NCI-H82 (cell line): ENCODE measurements at places on chromosomes 16 and 17.

DNA sequence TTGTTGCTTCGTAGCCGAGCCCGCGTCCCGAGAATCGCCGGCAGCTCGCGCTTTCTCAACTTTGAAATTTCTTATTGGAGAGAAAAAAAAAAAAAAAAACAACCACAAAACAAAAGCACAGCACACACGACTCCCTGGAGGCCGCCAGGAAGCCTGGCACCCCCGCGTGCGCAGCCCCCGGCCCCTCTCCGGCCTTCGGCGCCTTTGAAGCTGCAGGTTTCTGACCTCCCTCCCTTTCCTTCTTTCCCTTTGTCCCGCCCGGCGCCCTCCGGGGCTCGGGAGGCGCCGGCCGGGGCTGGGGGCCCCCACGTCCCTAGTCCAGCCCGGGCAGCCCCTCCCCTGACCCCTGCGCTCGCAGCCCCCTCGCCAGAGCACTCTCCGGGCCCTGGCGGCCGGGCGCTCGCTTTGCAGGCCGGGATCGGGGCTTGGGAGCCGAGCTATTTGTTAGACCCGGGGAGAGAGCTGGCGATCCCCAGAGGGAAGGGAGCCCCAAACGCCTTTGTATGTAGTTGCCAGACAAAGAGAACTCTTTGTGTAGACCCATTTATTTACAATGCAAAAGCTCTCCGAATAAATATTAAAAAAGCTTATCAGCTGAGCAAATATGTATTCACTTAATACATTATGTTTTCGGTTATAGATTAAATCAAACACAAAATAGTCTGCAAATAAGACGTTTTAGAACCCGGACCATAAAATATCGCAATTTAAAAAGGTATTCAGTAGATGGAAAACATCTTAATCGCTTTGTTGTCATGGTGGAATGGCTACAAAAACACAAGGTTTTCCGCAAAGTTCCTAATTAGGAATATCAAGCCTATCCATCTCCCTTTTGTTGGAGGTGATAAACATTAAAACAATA is 2.3 kb downstream of the BAHCC1 start:
- DNase-seq: peak; percentile 57

DNA sequence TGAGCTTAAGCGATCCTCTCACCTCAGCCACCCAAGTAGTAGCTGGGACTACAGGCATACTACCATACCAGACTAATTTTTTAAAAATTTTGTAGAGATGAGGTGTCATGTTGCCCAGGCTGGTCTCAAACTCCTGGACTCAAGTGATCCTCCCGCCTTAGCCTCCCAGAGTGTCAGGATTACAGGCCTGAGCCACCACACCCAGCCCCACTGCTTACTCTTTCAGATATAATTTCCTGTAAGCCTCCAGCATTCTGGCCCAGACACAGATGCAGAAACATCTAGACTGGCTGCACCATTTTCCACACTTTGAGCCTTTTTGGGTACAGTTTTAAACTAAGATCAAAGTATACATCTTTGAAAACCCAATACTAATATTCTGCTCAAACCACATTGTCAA is 8.4 kb upstream of the WSB1 start:
- DNase-seq: no peak

DNA sequence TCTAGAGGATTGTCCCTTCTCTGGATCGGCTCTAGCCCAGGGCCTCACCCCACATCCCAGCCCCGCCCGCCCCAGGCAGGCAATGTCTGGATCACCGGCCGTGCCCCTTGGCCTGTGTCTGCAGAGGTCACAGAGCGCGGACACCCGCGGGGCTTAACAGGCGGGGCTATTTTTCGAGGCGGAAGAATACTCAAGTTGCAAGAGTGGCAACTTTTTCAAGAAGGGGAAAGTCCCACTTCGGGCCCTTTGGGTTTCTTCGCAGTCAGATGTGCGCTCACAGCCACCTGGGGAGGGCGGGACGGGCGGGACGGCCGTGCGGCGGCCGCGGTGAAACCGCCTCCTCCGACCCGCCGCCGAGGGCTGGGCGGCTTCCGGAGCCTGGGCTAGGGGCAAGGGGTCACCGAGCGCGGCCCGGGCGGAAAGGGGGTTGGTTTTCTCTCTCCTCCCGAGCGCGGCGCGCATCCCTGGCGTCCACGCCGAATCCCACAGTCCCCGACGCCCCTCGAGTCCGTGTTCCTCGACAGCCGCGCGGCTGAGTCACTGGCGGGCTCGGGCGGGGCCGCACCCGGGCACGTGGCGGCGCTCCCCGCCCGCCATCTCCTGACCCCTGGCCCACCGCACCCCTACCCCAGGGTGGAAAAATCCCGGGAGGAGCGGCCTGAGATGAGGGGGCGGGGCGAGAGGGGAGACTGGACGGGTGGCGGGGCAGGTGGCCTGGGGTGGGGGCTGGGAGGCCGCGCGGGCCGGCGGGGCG is 1.2 kb upstream of the PFN1 start:
- peak; percentile 93 for DNase-seq

DNA sequence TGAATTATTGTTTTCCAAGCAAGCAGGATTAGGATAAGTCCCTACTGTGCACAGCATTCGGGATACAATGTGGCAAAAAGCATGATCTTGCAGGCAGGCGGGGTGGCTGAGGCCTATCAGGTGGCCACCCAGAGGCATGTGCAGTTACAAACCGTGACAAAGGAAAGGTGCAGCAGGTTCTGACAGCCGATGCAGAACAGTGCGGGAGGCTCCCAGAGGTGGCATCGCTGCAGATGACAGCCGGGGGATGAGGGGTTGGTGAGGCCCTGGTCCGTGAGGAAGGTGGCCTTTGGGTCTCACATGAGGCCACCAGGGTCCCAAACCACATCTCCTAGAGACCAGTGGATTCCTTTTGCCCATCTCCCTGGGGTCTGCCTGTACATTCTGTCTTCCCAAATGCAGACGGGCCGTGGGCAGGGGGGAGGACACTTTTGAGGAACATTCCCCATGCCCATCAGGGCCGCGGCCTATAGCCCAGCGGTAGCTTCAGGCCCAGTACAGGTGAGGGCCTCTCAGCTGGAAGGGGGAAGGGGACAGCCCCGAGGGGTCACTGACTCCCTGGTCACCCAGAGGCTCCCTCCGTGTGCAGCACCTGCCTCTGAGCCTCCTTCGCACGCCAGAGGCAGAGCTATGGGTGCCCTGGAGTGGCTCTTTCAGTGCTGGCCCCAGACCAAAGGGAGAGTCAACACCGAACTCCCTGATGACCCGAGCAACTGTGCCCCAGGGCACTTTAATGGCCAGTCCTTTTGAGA is 85.1 kb downstream of the SOCS1 start:
- DNase-seq: no peak

GRCh38 chr16:77539421-77540034 is 104.7 kb upstream of the ADAMTS18 start:
- DNase-seq: no peak

- no peak for DNase-seq
Observed at GRCh38 chr16:1525871-1526607, 7.4 kb upstream of the TMEM204 start.

DNA sequence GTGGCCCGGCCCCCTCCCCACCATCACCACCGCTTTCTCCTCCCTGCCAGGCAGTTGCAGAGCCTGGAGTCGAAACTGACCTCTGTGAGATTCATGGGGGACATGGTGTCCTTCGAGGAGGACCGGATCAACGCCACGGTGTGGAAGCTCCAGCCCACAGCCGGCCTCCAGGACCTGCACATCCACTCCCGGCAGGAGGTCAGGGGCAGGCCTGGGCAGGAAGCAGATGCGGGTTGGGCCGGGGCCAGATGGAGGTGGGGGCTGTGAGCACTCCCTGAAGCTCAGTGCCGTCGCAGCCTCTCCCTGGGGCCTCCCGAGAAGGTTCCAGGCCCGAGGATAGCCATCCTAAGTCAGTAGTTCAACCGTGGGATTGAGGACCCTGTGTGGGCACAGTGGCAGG is 14.2 kb upstream of the ADGRG3 start:
- DNase-seq: no peak

DNA sequence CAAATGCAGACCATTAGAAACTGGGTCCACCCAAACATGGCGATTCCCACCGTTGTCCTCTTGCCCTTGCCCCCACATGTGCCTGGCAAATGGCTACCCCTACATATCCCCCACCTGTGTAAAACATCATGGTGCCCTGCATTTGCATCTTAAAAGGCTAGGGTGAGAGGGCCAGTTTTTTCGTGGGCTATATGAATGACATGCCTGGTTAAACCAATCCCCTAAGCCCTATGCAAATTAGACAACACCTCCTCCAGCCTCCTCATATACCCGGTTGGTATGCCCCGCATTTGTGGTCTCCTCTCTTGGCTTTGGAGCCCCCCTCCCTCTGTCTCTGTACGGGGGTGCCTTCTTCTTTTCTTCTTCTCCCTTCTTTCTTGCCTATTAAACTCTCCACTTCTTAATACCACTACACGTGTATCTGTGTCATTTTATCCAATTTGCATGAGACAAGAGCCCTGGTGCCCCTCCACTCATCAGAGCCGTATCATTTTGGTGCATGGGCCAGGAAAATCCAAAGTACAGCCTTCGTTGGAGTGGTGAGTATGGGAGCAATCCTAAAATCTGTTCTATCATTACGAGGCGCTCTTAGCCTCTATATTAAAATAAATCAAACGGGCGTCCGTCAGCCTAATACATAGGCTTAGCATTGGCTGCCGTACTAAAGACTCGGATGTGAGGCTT is 30.1 kb downstream of the QPRT start:
- DNase-seq: no peak

DNA sequence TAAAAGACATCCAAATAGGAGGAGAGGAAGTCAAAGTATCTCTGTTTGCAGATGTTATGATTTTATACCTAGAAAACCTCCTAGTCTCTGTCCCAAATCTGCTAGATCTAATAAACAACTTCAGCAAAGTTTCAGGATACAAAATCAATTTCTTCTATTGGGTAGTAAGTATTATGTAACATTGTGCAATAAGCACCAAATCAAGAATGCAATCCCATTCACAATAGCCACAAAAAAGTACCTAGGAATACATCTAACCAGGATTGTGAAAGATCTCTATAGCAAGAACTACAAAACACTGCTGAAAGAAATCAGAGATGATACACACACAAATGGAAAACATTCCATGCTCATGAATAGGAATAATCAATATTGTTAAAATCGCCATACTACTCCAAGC is 13.0 kb downstream of the NLRP1 start:
- DNase-seq: no peak

GRCh38 chr17:61324950-61325349 is 74.7 kb upstream of the TBX2 start:
- no peak for DNase-seq

DNA sequence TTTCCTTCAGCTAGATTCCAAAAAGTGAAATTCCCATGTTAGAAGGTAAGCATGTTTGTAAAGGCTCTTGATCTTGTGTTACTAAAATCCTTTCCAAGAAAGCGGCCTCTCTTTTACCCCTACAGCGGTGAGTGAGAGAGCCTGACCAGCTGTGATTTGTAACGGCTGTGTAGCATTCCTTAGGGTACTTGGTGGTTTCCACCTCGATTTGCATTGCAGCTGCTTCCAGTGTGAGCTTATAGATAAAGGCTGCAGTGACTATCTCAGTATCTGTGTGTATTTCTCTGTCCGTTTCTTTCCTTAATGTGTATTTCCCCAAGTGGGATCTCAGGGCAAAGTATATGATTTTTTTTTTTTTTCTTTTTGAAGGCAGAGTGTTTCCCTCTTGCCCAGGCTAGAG is 169.4 kb downstream of the SNX29 start:
- no peak for DNase-seq

DNA sequence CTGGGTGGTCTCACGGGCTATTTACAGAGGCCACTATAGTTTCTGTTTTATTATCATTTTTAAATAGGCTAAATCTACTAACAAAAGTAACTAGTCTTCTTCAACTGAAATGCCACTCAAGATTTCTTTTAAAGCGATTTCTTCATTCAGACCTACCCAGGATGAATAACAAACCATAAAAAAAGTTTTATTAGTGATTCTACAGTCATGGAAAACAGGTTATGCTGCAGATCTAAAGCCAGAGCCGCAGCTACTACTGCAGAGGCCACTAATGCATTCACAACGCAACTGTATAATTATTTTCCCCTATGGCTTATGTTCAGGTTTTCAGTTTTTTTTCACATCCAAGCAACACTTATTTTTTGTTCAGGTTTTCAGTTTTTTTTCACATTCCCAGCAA is 136.2 kb upstream of the AXIN2 start:
- DNase-seq: no peak

DNA sequence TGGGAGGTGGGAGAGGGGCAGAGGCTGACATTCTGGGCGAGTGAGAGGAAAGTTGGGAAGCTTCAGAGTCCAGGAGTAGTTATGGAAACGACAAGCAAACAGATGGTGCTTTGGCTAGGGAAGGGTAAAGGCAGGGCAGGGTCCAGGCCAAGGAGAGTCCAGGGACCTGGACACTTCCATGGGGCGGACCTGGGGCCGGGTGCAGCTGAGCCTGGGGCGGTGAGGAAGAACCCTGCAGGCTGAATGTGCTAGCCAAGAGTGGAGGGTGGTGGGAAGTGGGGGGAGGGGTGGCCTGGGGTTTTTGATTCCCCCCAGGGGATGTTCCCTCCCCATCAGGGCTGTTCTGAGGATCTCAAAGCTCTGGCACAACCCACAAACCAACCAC is 2.6 kb downstream of the PPP1R9B start:
- DNase-seq: no peak

DNA sequence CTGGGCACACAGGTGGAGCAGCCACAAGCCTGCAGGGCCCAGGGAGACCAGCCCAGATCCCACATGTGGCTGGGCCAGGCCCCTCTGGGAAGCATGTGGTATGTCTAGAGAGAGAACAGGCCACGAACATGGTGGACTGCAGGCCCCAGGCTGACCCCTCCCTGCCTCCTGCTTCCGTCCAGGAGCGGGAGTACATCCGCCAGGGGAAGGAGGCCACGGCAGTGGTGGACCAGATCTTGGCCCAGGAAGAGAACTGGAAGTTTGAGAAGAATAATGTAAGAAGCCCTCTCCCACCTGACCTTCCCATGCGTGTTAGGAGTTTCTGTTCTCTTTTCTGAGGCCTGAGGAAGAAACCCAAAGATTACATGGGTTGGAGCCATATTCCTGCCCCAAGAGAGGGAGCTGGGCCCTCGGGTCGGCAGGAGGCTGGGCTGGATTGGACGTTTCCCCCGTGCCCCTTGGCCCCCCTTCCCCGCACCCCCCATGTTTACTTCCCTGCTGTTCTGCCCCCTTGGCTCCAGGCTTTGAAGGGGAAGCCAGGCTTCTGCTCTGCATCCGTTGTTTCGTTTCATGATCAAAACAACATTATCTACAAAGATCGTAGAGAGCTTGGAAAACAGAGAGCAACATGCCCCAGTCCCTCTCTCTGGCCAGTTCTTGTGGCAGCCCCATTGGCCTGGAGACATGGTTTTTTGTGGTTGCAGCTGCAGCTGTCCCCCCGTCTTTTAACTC is 5.7 kb upstream of the TCAP start:
- no peak for DNase-seq

DNA sequence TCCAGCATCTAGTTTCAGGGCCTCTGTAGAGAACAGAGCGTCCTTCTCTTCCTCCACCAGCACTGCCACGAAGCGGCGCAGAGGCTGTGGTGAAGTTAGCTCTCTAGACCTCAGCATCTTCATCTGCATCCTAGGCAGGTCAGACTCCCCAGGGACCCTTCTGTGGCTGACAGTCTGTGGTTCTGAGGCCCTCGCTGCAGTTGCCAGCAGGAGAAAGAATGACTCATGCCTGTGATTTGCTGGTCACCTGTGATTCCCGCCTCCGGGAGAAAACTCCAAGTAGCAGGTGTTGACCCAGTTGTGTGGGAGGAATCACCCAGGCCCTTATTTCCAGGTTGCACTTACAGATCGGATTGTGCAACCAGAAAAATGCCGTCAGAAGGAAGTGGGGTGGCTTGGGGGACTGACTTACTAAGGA is 117.3 kb upstream of the CACNG5 start:
- DNase-seq: peak; percentile 29

- peak; percentile 97 for DNase-seq
Observed at GRCh38 chr16:50881331-50881830, 139.5 kb downstream of the CYLD start.
